RKO (cell line): ENCODE measurements at places on chromosomes 4 and X.

DNA sequence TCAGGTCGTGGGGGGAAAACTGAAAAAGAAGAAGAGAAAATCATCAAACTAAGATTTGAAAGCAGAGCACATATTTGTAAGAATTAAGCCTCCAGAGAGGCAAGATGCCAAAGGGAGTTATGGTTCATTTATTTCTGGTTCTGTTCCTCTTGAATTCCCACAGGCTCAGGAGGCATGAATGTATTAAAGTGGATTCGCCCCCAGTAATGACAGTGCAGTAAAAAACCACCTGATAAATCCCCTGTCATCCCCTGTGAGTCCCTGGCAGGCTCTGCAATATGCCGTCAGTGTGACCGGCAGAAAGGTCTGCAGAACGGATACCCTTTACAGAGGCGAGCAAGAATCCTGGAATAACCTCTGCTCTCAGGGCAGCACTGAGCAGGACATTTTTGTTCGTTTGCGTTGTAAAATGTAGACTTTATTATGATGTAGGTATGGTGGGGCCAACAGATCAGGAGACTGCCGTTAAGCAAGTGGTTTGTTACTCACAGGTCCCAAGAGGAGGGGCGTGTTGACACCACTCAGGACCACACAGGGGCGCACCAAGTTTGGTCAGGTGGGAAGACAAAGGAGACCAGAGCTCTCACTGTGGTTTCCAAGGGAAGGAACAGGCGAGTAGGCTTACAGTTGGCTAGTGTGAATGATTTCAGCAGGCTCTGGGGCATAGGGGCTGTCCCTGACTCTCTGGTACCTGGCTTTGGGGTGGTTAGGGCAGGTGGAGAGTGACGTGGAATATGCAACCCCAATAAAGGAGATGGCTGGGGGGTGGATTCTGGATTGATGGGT is 75.3 kb downstream of the DHRSX start:
- no peak for DNase-seq

DNA sequence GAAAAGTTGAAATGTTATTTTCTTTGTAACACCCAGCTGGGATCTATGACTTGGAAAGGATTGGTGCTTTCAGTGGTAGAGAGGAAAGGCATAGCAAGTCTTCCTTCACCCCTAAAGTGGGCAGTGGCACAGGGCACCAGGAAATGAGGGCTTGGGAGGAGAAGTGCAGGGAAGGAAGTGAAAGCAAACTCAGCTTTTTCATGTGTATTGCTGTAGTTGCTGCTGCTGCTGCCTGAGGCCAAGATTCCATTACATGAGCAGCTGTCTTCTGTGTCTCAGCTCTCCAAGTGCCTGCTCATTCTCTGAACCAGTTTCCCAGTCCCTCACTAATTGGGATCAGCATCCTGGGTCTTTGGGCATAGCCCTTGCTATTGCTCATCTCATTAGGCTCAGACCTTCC is 2.6 kb downstream of the HCCS start:
- DNase-seq, result no peak

- no peak for DNase-seq
These were observed 99.0 kb downstream of the DHRSX start for GRCh38 chrX:2401590-2402360.

- DNase-seq, result peak; percentile 84
These were observed 81.9 kb upstream of the QRFPR start for GRCh38 chr4:121462660-121463261.

- no peak for DNase-seq
These were observed 490.9 kb upstream of the INTU start for GRCh38 chr4:127141856-127142255.

GRCh38 chrX:133923113-133923512 is 62.3 kb downstream of the GPC3 start:
- DNase-seq, result no peak

- DNase-seq, result no peak
These were observed 71.3 kb downstream of the GLRA3 start for GRCh38 chr4:174757736-174758135.

DNA sequence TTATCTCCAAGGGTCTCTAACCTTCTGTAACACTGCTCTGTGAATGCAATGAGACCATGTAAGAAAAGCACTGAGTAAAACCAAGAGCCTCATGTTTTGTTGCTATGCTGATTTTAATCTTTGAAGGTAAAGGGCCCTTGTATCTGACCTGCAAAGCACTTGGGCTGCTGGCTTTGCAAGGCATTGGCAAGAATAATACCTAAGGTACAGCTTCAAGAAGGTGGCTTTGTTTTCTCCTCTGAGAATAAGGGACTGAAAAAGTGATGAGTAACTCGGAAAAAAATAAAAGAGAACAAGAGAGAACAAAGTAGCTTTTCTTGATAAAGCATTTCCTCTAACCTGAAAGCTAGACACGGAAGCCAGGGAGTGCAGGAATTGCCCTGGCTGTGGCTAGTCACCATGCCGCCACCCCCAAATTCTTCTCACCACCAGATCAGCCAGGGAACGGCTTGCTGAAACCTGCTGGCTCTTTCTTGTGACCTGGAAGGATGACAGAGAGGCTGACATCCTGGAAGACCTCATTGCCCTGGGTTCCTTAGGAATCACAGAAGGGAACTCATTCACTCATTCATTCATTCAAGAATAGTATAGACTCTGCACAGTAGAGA is 41.8 kb upstream of the HS3ST1 start:
- DNase-seq, result no peak

- no peak for DNase-seq
These were observed 6.9 kb upstream of the NSD2 start for GRCh38 chr4:1864076-1865008.

DNA sequence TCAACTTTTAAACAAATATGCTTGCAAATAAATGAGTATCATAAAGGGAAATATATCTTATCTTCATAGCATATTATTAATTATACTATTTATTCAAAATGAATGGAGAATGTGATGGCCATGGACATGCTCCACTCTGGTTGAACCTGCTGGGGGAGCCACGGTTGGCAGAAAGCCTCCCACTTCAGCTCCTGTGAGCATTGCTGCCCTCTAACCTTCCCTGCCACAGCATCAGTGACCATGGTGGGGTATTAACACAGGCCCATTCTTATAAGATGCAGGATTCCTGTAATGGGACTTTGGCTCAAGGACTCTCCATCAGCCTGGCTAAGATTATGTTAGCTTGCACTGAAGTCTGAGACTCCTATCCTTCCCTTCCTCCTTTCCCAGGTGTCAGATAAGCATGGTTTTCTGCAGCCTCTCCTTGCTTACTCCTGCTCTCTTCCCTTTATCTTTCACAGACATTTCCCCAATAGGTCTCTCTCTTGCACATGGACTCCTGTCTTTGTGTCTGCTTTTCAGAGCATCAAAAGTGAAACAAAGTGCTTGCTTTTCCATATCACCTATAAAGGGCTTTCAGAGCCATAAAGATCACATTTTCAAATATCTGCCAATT is 4.9 kb upstream of the ABRAXAS1 start:
- DNase-seq, result no peak

DNA sequence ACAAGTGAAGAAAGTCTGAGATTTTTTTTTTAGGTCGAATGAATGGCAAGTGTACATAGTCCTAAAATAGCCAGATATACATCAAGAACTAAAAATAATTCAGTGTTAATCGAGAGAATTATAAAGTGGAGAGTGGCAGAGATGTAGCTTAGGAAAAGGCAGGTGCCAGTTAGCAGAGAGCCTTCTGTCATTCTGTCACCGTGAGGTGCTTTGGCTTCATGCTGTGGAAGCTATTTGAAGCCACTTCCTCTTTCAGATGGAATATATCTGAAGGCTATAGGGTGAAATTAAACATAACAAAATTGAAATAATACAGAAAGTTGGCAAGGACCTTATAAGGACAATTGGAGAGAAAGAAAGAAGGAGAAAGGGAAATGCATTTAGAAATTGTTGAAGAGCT is 756.3 kb downstream of the CCSER1 start:
- no peak for DNase-seq

DNA sequence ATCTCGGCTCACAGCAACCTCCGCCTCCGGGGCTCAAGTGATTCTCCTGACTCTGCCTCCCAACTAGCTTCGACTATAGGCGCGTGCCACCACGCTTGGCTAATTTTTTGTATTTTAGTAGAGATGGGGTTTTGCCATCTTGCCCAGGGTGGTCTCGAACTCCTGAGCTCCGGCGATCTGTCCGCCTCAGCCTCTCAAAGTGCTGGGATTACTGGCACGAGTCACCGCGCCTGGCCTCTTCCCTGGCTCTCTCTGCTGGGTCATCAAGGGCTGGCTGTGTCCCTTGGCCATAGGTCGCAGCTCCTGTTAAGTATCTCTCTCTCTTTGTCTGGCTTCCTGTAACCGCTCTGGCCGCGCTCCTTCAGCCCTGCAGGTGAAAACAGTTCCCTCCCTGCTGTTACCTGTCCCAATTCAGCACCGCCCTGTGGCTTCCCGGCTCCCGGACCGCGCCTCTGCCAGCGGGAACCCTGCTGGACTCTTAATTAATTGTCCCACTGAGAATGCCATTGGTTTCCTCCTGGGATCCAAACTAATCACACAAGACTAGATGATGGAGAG is 1.3 kb upstream of the RGS12 start:
- DNase-seq, result peak; percentile 31

DNA sequence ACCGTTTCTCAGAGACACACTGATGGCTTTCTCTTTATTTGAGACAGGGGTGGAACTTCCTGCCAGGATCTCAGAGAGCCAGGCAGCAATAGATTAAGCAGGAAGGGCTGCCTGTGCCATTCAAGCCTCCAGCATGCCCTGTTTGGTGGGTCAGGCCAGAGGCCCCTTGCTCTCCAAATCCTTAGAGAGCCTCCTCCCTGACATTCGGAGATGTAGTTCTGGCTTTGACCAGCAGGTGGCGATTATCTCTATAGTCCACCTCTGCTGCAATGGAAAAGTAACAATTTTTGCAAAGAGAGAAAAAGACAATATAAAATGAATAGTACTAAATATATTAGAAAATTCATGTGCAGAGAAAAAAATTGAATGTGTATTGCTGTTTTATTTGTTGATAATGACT is 93.9 kb downstream of the NXF2B start:
- DNase-seq, result peak; percentile 49

GRCh38 chr4:83757121-83757621 is 221.3 kb downstream of the GPAT3 start:
- DNase-seq, result no peak

DNA sequence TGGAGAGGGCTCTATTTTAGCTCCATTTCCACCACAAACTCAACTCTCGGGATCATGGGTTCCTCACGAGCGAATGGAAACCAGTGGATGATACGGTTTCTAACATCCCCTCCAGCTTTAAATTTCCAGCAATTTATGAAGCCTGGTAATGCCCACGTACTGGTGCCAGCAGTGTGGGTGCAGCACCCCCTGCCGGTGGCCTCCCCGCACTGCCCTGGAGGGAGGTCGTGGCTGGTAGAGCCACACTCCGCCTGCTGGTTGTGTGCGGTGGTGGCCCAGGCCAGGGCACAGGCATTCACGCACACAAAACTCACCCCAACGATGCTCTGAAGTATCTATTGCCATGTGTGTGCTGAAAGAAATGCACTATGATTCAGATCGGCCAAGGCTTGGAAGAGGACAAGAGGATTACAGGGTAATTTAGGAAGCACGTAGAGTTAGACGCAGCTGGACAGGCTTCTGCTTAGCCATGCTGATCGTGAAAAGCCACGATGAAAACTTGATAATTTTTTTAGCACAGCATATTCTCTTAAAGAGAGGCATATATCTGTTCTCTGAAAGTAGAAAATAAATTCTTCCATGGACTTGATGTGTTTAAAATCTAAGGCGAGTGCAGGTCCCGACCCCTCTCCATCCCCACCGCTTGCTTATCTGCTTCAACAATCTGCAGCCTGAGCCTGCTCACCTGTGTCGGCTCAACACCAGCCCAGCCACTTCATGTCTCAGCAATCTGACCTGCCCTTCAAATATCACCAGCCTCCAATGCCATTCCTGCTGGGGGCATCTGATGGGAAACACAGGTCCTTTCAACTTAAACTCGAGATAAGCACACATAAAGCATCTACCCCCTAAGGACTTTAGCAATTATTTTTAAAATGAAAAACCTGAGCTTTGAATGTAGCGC is 59.1 kb downstream of the SCD5 start:
- no peak for DNase-seq

DNA sequence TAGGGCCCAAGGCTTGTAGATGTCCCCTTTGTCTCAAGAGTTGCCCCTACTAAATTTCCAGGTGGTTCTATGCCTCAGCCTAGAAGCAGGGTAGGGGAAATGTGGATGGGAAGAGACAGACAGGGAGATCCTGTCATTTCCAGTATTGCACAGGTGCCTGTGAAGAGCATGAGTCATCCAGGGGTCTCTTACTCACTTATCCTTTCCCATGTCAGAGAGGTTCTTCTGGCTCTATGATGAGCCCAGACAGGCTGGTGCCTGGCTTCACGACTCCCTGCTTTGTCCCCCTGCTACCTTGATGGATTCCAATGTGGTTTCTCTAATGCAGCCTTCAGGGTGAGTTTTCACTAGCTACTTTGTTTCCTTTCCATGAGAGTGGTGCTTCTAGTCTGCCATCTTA is 35.2 kb upstream of the DDX60 start:
- DNase-seq, result no peak

GRCh38 chr4:176534566-176534965 is 214.8 kb downstream of the SPCS3 start:
- DNase-seq, result peak; percentile 29

DNA sequence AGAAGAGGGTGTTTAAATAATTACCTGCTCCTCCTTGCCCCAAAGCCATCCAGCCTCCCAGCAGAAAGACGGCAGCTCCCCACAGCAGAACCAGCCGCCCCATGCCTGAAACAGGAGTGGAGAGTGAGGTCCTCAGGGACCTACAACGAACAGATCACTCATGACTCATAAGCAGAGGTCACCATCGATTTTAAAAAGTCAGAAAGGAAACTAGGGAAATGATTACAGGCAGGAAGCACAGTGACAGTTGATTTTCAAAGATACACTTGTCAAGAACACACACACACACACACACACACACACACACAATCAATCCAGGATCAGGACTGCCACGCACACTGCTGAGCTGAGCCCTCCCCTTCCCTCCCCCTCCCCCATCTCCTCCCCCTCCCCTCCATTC is at the start of gene CRLF2:
Gene CRLF2 (minus strand): TSS at position 118 of the 400 bp plus-strand sequence. CDS start 15 bp downstream, at position 103.
- DNase-seq, result peak; percentile 48

DNA sequence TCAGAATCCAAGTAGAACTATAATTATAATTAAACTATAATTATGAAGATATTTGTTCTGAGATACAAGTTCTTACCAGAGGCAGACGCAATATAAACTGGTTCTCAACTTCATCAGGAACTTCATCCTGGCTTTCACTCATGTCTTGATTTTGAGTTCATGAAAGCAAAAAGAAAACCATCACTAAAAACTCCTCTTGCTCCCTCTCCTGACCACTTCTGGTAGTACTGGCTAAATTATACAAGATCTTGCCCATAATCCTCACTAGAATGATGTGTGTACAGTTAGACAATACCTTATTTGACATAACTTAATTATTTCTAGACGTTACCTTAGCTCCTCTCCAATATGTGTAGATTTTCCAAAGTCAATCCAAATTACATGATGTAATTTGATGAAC is 3.7 kb downstream of the TAF7L start:
- peak; percentile 59 for DNase-seq

DNA sequence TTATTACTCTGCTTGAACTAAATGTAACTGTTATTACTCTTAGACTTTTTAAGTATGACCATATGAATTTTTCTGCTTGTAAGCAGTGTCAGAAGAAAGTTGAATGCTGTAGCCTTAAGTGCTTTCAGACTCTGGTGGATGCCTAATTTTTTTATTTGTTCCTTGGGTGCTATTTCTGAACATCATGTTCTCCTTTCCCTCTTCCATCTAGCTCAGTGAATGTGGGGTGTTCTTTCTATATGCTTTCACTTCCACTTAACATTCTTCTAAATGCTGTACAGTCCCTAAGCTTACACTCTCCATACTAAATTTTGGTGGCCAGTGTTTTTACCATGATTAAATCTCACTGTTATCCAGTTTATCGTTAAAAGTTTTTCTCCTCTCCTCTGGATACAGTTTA is 3.6 kb downstream of the DCK start:
- no peak for DNase-seq

- no peak for DNase-seq
These were observed 166.4 kb upstream of the PPARGC1A start for GRCh38 chr4:24056289-24056688.
